NCI-H1417 treated with DMSO at 0.1 percent for 48 hours (cell line): ENCODE measurements at places on chromosomes 12 and 14.

GRCh38 chr12:46699986-46700385 is 125.8 kb downstream of the SLC38A4 start:
- no peak for DNase-seq

GRCh38 chr12:74999474-74999873 is 210.2 kb downstream of the KCNC2 start:
- DNase-seq, result no peak

DNA sequence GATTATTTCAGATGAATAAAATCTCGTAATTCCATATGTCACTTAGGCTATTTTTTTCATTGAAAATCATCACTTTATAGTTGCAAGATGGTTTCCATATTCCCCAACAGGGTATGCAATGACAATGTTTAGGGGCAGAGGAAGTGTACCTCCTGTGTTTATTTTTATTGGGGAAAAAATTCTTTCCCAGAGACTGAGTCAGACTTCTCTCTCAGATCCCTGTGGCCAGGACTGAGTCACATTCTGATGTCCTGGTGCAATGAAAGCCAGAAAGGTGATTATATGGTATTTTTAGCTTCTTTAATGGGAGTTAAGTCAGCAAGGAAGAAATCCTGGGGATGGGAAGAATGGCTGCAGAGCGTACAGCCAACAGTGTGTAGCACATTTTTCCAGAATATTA is 196.9 kb upstream of the ALG10 start:
- DNase-seq, result no peak

DNA sequence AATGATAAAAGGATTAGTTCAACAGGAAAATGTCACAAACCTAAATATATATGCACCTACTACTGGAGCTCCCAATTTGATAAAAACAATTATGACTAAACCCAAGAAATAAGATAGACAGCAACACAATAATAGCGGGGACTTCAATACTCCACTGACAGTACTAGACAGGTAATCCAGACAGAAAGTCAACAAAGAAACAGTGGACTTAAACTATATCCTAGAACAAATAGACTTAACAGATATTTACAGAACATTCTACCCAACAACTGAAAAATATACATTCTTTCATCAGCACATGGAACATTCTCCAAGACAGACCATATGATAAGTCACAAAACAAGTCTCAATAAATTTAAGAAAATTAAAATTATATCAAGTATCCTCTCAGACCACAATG is 28.0 kb upstream of the LGR5 start:
- no peak for DNase-seq

- DNase-seq, result no peak
These were observed 44.5 kb upstream of the AP4S1 start for GRCh38 chr14:30980980-30981379.

GRCh38 chr14:68084256-68084655 is 264.7 kb downstream of the RAD51B start:
- DNase-seq, result no peak

DNA sequence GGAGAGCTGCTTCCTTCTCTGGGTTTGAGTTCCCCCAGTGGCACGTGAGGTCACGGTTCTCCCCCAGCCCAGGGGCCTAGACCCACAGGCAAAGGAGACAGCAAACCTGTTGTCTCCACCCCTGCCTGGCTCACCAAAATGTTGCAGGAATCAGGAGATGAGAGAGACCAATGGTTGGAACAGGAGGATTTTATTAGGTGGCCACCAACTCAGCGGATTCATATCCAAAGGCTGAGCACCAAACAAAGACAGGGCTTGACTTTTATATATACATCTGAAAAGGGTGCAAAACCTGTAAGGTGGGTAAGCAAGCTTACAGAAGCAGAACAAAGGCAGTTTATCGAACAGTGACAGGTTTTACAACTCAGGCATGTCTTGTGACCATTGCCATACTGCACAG is 9.2 kb upstream of the ADAM21 start:
- DNase-seq, result no peak

DNA sequence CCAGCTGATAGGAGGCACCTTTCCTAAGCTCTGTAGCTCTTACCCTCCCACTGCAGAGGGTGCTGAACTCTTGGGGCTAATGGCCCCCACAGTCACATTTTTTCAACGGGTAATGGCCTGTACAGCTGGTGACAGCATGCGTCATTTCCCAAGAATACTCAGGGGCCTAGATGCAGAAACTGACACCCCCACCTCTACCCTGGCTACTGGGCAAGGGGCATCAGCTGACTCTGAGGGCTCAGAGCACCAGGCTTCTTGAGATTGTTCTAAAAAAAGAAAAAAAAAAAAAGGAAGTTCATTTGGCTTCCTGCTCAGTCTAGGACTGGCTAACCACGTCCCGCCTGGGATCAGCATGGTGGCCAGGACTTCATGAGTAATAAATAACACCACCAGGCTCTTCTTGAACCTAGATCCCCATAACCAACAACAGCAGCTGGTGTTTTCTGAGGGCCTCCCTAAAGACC is 35.2 kb downstream of the ZFP36L1 start:
- DNase-seq, result no peak

DNA sequence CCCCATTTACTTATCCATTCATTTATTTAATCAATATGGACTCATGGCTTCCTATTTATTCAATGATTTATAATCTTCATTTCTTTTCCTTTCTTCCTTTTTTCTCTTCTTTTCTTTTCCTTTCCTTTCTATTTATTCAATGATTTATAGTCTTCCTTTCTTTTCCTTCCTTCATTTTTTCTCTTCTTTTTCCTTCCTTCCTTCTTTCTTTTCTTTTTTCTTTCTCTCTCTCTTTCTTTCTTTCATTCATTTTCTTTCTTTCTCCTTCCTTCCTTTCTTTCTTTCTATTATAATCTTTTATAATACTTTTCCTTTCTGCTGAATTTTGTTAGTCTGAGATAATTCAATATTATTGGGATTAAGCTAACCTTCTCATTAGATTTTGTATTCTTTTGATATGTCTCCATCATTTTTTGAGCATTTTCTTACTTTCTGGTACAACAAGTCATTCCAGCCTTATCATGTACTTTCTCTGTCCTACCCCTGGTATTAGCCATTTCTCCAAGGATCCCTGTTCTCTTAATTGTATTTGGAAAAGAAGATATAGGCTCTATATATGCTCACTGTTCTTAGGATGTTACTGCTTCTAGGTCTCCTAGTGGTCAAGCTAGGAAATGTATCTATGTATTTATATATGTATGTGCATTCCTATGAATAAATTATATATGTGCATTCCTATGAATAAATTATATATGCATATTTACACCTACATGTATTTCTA is 12.1 kb downstream of the LACRT start:
- no peak for DNase-seq
